ENCODE measurements at places on chromosomes 4 and X.

- DNase-seq, result peak; percentile 80
Measured at GRCh38 chrX:122517786-122518185, 666.3 kb upstream of the GRIA3 start.

DNA sequence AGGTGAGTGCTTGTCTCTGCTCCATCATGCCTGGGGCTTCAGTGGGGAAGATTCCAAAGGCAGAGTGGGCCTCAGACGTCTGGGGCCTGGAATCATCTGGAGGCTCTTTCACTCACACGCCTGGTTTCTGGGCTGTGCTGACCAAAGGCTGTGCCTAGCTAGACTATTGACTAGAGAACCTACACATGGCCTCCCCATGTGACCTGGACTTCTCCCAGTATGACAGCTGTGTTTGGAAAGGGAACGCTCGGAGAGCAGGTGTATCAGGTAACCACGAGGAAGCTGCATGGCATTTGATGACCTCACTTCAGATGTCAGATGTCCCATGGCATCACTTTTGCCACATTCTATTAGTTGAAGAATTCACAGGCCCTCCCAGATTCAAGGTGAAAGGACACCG, 51.0 kb downstream of the ADGRL3 start:
- no peak for DNase-seq

DNA sequence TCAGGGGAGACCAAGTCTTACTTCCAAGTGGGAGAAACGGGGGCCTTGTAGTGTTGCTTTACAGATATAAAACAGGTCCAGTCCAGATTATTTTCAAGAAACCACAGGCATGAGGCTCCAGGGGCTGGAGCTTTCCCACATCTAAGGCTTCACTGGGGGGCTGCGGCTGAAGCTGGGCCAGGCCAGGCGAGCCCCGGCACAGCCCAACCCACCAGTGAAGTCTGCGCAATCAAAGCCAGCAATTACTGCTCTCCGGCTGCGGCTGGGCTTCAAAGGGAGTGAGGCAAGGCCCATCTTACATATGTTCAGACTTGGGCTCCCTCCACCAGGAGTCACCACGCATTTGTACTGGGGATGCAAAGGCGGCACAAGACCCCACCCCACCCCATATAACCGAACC, 61.7 kb downstream of the HADH start:
- no peak for DNase-seq

- no peak for DNase-seq
Measured at GRCh38 chrX:149569770-149570169, 17.5 kb downstream of the MAGEA9B start.

GRCh38 chr4:182560358-182560757, 317.2 kb downstream of the TENM3 start:
- no peak for DNase-seq

GRCh38 chrX:70029863-70030262, 19.9 kb downstream of the AWAT2 start:
- DNase-seq, result no peak

- DNase-seq, result no peak
Measured at GRCh38 chr4:52946855-52947254, 84.7 kb downstream of the RASL11B start.

- DNase-seq, result no peak
Measured at GRCh38 chrX:153064061-153064460, 7.8 kb downstream of the PNMA3 start.

GRCh38 chr4:41205854-41206460, 8.4 kb downstream of the APBB2 start:
- DNase-seq, result peak; percentile 56

- DNase-seq, result no peak
Measured at GRCh38 chrX:150088766-150089518, 150.7 kb upstream of the EOLA2 start.

GRCh38 chrX:17860811-17861488, at the start of gene RAI2:
RAI2 (minus strand) TSS chrX:17861298; CDS start chrX:17802010, 59,288 bp downstream.
- DNase-seq, result no peak

GRCh38 chr4:61540944-61541343, 340.8 kb downstream of the ADGRL3 start:
- no peak for DNase-seq

Measured in EH (cell line).